ENCODE measurements at places on chromosomes 13 and 19.

GRCh38 chr19:11422163-11423065 lies 3.3 kb upstream of the RGL3 start:
- peak; percentile 49 for DNase-seq

DNA sequence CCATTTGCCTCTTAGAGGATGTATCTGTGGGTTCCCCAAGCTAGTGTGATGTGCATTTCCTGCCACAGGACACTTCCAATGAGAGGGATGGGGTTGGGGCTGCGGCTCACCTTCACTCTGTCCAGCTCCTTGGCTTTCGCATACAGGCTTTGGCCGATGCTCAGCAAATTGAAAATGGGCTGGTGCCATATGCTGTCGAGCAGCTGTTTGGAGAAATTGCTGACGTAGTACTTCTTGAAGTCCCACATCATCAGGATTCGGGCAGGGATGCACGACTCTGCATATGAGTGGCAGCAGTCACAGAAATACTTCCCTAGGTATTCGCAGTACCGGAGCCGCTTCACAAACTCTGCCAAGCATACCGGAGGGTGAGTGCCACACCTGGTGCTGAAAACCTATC lies 37.0 kb downstream of the RUBCNL start:
- DNase-seq, result no peak

- DNase-seq, result no peak
Measured at GRCh38 chr13:60924856-60925255, 490.8 kb downstream of the PCDH20 start.

DNA sequence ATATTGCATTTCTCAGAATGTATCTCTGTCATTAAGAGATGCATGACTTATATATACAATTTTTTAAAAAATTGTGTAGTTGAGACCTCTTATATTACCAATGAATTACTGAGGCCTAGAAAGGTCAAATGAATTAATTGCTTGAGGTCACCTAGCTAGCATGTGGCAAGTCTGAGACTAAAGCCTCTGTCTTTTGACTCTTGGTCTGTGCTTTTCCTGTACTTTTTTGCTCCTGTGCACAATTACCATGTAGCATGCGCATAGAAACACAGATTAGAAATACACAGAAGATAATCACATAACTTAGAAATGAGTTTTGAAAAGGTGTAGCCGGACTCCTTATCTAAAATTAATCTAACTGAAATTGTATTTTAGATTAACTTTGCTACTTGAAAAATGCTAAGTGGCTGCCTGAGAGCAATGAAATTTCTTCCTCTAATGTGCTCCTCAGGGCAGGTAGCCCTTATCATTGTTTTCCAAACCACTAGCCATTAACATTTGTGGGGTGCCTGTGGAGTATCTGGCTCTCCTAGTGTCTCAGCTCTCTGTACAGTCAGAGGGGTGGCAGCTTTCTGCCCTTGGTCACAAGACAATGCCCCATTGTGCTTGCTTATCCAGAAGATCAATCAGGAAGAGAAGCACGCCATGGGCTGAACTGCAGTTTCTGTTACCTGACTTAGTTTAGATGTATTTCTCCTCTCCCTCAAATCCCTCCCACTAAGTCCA lies 119.6 kb downstream of the RFC3 start:
- no peak for DNase-seq

DNA sequence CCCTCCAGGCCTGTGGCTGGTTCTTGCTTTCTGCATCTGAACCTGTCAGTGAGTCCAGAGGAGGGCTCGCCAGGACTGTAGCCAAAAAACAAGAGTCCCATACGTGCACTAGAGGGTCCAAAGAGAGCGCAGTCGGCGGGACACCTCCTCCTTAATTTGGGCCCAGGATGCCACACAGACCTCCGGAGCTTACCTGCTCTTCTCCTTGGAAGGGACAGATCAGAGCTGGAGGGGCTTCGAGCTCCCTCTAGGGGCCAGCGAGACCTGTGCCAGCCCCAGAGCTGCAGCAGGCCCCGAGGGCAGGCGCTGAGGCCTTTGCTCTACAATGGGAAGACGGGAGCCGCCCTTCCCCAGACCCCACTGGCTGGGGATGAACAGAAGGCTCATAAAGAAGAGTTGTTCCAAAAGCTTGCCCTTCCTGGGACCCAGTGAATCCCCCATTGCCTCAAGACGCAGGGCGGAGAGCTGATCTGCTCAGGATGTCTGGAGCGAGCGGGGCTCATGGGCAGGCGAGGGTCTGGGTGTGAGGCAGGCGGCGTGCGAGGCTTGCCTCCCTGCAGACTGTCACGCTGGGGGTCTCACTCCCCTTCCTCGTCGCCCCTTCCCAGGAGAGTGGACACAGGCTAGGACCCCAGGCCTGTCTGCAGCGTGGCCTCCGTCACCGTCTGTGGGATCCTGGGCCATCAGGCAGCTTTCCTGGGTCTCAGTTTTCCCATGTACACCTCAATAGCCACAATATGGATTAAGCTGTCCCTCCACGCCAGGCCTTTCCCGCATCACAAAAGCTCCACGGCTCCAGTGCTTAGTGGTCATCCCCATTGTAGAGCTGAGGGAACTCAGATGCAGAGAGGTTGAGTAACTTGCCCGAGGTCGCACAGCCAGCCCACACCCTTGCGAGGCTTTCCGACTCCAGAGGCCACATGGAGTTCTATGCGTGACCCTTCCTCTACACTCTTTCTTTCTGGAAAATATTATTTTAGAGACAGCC lies 46.9 kb upstream of the VSTM2B start:
- no peak for DNase-seq

DNA sequence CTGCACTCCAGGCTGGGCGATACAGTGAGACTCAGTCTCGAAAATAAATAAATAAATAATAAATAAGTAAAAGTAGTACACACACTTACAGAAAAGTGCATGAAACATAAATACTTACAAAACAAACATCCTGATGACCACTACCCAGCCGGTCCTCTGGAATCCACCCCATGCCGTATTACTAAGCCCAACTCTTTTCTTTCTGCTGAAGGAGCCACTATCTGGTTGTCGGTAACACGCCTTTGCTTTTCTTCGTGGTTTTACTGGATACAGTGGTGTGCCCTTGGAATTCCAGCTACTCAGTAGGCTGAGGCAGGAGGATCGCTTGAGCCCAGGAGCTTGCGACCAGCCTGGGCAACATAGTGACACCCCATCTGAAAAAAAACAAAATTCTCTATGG lies 39.4 kb downstream of the CELF5 start:
- no peak for DNase-seq

- peak; percentile 57 for DNase-seq
Measured at GRCh38 chr19:49497047-49497788, 984 bp downstream of the RPS11 start.

DNA sequence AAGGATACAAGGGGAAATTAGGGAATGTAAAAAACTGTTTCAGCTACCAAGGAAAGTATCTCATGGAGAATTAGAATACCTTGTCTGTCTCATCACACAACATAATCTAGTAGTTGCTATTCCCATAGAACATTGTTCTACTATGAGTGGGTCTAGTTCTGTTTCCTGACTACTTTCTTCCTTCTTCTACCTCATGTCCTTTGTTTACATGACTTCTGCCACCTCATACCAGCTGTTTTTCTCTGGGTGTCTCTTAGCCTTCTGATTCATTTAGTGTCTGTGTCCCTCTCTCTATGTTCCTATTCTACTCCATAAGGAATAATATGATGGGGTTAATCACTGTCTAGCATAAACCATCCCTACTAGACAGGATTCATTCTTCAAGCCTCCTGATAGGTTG lies 887.3 kb downstream of the DIAPH3 start:
- no peak for DNase-seq

GRCh38 chr13:25675060-25675459 lies 303.3 kb downstream of the ATP8A2 start:
- no peak for DNase-seq

DNA sequence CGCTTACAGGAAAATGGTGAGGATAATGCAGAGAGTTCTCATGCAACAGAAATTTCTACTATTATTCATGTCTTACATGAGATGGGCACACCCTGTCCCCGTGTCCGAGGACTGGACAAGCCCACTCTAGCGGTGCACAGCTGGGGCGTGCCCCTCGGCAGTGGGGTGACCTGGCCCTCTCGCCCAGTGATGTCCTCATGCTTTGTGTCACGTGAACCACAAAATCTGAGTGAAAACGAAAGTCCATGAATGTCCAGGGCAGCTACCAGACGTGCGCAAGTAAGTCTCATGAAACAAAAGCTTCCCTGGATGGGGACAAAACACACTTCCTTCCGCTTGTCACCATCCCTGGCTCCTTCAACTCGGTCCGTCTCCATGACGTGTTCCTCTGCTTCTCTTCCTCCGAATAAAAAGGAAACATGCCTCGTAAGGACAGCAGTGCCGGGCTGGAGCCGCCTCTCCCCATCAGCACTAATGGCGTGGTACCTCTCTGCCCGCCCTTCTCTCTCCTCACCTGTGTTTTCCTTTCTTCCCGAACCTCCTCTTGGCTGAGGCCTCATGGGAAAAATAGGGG lies 45.6 kb downstream of the ANKRD10 start:
- no peak for DNase-seq

- no peak for DNase-seq
Measured at GRCh38 chr19:56834564-56835375, 5.8 kb downstream of the PEG3 start.

DNA sequence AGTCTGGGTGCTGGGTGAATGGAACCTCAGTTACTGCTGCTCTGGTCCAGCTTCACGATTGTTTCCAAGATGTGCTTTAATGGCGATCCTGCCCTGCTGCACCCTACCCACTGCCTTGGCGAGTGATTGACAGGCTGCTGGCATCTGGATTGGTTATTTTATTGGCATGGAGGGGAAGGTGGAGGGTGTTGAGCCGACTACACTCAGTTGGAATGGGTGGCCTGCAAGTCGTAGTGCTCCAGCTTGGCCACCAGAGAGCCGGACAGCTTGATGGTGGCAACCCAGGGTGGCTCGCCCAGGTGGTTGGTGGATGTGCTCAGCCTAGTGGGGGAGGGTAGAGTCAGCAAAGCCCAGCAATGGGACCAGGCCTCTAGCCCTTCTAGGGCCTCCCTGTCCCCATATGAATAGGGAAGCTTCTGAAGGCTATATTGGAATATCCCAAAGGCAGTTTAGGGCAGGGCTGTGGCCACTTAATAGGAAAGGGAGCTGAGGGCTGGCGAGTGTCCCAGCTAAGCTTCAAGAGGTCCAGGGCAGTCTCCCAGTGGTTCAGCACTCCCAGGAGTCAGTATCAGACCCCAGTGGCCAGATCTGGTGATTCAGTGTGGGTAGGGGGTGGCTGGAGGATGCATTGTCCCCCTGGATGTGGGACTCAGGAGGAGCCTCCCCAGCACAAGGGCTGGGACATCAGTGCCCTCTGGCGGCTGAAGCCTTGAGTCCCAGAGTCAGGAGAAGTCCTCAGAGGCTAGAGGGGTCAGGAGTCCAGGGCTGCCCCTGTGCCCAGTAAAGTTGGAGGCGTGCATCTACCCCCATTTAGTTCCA lies 3.4 kb downstream of the GGN start:
- DNase-seq, result no peak

GRCh38 chr19:57363688-57364181 lies 384 bp downstream of the TRAPPC2B start:
- DNase-seq, result no peak

DNA sequence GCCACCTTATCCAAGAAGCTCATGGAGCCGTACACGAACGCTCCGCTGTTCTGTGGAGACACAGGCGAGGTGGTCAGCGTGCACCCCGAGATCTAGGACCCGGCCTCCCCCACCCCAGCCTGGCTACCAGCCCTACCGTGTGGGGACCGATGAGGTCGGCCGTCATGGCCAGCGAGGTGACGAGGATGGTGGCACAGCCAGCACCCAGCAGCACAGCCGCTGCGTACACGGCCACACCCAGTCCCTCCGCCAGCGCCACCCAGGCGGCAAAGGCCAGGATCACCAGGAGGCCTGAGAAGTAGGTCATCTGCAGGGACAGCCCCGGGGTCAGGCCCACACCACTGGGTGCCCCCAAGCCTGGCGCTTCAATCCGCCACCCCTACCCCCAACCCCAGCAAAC lies 7.1 kb downstream of the TEKTIP1 start:
- DNase-seq, result no peak

GRCh38 chr13:99254830-99255229 lies 3.3 kb downstream of the GPR18 start:
- DNase-seq, result no peak

DNA sequence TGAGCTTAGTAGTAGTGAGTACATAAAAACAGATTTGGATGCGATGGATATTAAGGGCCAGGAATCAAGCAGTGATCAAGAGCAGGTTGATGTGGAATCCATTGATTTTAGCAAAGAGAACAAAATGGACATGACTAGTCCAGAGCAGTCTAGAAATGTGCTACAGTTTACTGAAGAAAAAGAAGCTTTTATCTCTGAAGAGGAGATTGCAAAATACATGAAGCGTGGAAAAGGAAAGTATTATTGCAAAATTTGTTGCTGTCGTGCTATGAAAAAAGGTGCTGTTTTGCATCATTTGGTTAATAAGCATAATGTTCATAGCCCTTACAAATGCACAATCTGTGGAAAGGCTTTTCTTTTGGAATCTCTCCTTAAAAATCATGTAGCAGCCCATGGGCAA lies 11.4 kb downstream of the CHAMP1 start:
- no peak for DNase-seq

DNA sequence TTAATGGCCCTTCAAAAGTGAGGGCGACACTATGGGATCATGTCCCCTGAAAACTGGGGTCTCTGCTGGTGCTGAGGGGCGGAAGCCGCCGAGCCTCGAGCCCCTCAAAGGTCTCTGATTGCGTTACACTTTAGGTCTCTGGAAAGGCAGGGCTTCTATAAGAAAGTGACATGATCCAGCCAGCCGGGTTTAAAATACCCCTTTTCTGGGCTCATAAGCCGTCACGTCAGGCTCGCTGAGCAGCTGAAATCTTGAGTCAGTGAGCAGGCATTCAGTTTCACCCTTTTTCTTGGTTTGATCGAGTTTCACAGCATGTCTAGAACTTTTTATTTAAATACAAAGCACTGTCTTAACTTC lies 600 bp upstream of the HMGB1 start:
- no peak for DNase-seq

- no peak for DNase-seq
Measured at GRCh38 chr13:30881191-30881651, 24.9 kb upstream of the MEDAG start.

DNA sequence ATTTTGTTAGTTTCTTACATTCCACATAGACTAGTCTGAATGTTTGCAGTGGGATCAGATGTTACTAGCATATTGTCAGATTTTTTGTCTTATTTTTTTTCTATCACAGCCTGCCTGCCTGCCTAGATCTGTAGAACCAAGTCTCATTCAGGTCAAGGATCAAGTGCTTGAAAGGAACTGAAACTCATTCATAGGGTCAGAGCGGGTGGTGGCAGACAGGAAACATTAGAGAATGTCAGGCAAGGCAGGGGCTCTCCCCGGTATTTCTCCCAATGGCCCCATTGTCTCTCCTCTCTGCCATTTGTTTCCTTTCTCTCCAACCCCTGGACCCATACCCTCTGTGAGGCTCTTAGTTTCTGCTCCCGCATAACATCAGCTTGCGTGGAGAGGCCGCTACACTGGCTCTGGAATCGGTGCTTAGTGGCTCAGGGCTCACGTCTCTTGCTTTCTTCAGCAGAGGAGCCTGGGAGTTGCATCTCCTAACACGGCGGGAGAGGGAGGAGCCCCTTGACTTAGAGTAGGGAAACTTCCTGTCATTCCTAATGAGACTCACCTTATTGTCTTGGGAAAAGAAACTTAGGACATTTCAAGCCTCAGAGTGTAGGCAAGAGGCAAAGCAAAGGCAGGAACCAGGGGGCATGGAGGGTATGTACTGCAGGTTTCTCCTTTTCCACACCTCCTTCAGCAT lies 35.6 kb upstream of the SPATA13 start:
- DNase-seq, result no peak
